ENCODE measurements at places on chromosomes 16 and 17.
A peak's percentile ranks its signal among the peaks of the same experiment; 100 is the strongest.

GRCh38 chr16:10920726-10921427 is 21.4 kb downstream of the DEXI start:
- DNase-seq: no peak

GRCh38 chr17:55527540-55528118 is 16.4 kb upstream of the SMIM36 start:
- peak; percentile 91 for DNase-seq

DNA sequence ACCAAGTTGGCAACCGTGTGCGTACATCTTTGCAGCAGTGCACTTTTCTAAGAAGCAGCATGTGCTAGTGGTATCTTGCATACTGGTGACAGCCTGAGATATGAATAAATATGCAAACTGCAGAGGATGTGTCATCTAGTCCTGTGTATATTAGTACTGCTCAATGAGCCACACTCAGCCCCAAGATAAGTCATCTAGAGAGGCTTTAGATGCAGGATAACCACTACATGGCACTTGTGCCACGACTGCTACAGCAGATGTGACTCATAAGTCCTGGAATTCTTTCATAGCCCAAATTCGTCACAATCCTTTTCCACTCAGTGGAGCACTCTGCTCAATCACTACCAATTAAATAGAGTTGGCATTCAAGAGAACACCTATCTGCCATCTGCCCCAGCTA is 171.5 kb downstream of the AXIN2 start:
- DNase-seq: peak; percentile 16

DNA sequence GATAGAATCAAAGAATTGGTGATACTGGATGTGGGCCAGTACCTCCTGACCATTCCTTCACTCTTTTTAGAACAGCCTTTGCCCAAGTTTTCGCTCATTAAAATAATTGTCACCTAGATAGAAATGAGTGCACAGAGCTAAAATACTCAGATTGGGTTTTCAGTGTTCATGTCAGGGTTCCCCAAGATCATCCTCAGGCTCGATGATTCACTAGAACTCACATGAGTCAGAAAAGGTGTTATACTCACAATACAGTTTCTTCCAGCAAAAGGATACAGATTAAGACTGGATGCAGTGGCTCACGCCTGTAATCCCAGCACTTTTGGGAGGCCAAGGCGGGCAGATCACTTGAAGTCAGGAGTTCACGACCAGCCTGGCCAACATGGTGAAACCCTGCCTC is 19.9 kb downstream of the ERCC4 start:
- DNase-seq: no peak

- DNase-seq: no peak
Measured at GRCh38 chr17:77488531-77489238, 347.9 kb downstream of the SEC14L1 start.

DNA sequence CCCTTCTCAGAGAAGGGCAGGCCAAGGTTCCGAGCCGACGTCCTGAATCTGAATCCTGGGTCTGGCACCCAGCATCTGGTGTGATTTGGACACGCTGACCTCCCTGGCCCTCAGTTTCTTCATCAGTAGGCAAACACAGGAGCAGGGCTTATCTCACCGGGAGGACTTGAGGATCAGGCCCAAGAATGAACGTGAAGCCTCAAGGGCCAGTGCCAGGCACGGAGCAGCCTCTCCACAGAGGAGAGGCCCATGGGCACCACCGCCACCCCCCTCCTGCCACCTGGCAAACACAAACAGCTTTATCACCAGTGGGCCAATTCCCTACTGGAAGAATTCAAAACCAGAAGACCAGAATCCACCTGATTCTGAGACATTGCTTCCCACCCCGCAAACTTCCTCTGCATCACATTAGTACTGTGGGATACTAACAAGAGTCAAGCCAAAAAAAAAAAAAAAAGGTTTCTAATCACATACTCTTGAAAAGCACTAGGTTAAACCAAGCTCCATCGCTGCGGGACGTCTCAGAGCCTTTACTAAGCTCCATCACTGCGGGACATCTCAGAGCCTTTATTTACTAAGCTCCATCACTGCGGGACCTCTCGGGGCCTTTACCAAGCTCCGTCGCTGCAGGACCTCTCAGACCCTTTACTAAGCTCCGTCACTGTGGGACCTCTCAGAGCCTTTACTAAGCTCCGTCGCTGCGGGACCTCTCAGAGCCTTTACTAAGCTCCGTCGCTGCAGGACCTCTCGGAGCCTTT is 68.0 kb upstream of the DOC2B start:
- DNase-seq: no peak

- no peak for DNase-seq
Measured at GRCh38 chr16:46747777-46748651, at the start of gene MYLK3. Gene MYLK3 (minus strand): TSS chr16:46748344. CDS start chr16:46748193, 151 bp downstream.

- DNase-seq: no peak
Measured at GRCh38 chr17:63437287-63438091, 8.6 kb downstream of the CYB561 start.

DNA sequence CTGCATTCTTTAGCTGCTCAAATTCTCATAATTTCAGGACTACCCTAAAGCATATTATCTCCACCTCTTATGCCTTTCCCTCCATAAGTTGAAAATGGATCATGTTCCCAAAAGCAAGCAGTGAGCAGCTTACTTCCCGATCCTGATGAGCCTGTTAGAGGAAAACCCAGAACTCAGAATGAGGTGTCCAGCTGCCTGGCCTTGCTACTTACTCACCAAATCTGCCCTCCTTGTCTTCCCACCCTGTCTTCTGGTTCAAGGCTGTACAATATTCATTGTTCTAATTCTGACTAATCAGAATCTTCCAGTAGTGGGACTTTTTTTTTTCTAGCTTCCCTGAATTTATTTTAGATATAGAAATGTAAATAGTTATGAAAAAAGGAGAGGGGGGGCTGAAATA is 10.8 kb downstream of the LYRM1 start:
- no peak for DNase-seq

DNA sequence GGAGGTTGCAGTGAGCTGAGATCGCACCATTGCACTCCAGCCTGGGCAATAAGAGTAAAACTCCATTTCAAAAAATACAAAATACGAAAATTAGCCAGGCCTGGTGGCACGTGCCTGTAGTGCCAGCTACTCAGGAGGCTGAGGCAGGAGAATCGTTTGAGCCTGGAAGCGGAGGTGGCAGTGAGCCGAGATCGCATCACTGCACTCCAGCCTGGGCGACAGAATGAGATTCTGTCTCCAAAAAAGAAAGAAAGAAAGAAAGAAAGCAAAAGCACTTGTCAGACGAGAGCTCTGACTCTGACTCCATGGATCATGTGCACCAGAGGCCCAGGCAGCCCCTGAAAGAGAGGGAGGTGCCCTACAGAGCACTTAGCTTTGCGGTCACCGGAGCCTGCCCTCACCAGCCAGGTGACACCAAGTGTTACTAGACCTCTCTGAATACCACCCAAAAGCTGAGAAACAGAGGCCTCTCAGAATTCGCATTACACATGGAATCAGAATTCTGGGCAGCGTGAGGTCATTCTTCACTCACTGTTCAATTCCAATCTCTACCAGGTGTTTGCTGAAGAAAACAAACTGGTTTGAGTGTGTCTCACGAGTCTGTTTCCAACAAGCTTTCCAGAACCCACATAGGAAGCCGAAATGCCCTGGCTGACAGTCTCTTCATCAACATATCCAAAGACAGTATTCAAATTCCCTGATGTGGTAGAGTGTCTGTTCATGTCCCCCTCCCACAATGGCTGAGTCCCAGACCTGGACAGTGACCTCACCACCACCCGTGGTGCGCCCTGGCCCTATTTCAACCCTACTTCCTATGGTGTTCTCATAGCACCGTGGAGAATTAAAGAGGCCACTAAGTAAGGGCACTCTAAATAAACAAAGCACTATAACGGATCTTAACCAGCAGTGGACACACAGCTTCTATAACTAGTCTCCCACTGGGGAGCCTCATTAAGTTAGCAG is 1.5 kb downstream of the FLCN start:
- DNase-seq: no peak

- DNase-seq: peak; percentile 30
Measured at GRCh38 chr16:23435500-23435899, 17.5 kb downstream of the COG7 start.

DNA sequence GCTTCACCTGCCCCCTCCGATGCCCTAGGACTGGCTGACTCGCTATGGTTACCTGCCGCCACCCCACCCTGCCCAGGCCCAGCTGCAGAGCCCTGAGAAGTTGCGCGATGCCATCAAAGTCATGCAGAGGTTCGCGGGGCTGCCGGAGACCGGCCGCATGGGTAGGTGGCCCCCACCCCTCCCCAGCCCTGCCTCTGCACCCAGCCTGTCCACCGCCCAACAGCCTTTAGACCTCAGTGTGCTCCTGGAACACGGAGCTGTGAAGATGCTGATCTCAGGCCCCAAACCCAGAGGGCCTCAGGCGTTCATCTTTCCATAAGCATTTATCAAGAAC is 993 bp downstream of the MMP25 start:
- DNase-seq: no peak

- DNase-seq: no peak
Measured at GRCh38 chr16:22862046-22862445, 48.1 kb downstream of the HS3ST2 start.

DNA sequence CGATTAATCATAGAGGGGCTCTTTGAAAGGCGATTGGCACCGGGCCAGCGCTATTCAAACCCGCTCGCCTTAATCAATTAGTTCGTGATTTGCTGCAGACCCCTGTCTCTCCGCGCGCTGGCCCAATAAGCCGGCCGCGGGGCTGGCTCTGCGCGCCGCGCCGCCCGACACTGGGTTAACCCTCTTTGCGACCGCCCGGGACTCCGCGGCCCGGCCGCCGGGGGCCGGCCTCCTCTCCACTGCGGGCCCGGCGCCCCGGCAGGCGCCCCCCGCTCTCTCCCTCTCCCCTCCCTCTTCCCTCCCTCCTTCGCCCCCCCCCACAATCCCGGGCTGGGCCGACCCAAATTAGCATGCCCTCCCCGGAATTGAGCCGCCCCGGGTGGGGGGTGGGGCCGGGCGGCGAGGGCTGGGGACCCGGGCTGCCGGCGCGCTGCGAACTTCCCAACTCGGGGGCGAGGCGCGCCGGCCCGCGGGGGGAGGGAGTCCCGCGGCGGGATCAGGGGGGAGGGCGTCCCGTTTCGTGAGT is 428 bp upstream of the SALL1 start:
- DNase-seq: peak; percentile 93

DNA sequence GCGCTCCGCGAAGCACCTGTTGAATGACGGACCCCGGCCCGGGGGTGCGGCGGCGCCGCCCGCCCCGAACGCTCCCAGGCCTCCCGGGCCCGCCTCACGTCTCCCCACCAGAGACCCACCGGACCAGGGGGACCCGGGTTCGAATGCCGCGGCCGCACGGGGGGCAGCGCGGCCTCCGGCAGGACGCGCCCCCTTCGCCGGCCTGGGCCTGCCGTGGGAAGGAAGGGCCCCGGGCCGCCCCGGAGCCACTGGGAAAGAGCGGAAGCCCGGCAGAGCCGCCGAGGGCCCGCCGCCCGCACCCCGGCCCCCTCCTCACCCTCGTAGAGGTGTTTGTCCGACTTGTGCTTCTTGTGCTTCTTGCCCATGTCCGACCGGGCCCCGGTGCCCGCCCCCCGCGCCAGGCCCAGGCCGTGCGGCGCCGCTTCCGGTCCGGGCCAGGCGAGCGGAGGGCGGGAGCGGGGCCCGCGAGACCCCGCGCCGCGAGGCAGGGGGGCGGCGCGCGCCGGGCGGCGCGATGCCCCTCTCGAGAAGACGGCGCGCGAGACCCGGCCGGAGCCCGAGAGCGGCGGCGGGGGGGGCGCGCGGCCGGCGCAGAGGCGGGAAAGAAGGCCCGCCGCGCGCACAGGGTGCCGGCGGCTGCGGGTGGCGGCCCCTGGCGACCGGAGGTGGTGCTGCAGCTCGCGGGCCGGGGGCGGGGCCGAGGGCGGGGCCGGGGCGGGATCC is at the start of gene BRD7:
Gene BRD7, minus strand, starts transcription at position 579 of the 723 bp plus-strand sequence. Its CDS starts 214 bp downstream, at position 365.
- peak; percentile 64 for DNase-seq

- DNase-seq: no peak
Measured at GRCh38 chr16:27921134-27921533, 142.4 kb downstream of the GSG1L start.

GRCh38 chr17:61221597-61222471 is 177.8 kb upstream of the TBX2 start:
- no peak for DNase-seq

DNA sequence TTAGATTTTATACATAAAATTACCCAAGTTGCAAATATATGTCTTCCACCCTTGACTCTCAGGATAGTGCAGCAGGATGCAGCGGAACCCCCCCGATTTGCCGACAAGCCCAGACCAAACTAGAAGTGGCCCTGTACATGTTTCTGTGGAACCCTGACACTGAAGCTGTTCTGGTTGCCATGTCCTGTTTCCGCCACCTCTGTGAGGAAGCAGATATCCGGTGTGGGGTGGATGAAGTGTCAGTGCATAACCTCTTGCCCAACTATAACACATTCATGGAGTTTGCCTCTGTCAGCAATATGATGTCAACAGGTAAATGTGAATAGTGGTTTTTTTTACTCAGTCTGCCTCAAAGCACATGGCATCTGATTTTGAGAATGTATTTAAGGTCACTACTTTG is 70.7 kb downstream of the OMG start:
- no peak for DNase-seq

GRCh38 chr17:14209215-14209614 is 27.4 kb downstream of the CDRT15 start:
- DNase-seq: no peak

GRCh38 chr17:48929812-48930165 is 14.9 kb downstream of the SNF8 start:
- no peak for DNase-seq

DNA sequence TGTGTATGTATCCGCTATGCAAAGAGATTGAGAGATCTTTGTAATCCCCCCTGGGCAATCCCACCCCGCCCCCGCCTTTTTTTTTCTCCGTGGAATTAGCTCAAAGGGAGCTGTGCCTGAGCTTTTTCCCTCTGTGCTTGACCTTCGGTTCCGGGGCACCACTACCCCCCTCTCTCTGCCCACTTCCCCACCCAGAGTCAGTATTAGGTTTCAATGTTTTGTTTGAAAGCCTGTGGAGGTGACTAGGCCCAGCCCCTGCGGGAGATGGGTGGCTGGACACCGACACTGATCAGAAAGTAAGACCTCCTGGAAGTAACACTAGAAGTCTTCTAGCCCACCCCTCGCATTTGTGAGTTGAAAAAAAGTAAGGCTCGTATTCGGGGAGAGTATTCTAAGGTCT is 7.0 kb downstream of the CBLN1 start:
- DNase-seq: no peak

DNA sequence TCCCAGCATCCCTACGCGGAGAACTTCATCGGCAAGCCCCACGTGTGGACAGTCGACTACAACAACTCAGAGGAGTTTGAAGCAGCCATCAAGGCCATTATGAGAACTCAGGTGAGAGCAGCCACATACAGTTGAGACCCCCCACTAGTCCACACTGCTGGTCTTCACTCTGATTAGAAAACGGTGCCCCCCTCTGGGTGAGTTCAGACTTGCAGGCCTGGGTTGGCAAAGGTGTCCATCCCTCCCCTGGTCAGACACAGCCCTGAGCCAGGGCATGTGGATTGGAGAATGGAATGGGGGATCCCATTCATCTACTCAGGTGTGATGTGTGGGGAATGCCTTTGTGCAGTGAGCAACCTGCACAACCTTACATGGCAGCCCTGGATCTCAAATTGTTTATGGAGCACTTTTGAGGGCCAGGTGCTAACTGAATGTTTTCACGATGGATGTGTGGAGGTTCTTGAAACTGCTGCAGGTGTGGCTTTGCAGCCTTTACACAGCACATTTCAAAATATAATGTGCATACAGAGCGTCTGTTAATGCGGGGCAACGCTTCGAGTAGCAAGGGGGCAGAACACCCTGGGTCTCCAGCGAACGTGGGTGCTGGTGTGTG is 72.6 kb downstream of the MGAT5B start:
- no peak for DNase-seq

- no peak for DNase-seq
Measured at GRCh38 chr17:59428916-59429485, 97.5 kb downstream of the YPEL2 start.

GRCh38 chr16:64586781-64587180 is 535.1 kb downstream of the CDH11 start:
- peak; percentile 15 for DNase-seq

GRCh38 chr17:7558544-7559319 is at the start of gene TNFSF13:
Gene TNFSF13 (plus strand): TSS chr17:7558750. CDS start chr17:7559040, 290 bp downstream.
- DNase-seq: no peak

All from brain (organoid and tissue), 16 donors.